NCI-H1417 treated with DMSO at 0.1 percent for 48 hours (cell line): ENCODE measurements at places on chromosomes 2 and 18.

DNA sequence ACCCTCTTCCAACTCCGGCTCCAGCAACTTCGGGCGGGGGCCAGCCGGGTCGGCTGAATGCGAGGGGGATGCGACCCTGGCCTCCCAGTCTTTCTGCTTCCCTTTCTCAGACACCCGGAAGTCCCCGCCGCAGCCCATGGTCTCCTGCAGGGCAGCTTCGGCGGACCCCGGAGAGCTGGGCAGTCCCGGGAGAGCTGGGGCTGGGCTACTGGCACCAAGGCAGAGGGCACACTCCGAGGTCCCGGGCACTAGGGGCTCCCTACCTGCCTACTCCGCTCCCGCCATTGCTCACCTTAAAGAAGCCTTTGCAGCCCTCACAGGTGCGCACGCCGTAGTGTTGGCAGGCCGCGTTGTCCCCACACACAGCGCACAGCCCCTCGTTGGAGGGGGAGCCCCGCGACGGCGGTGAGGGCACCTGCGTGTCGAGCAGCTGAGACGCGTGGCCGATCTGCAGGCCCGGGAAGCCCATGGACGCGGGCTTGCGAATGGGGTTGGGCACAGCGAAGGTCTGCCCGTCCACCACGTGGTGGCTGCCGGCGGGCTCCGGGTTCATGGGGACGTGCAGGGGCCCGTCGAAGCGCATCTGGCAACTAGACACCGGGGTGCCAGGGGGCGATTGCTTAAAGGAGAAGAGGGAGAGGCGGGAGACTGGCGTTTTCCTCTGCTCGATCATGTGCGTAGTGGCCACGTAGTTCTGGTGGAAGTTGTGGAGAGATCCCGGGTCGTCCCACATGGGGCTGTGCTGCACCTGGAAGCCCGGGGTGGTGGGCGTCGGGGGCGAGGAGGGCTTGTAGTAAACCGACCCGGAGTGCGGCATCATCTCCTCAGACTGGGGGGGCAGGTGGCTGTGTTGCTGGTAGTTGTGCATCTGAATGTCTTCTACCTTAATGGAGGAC is 3.2 kb downstream of the NR4A2 start:
- DNase-seq = no peak

- DNase-seq = no peak
Measured at GRCh38 chr2:232526372-232526941, 497 bp downstream of the CHRND start.

GRCh38 chr2:71787108-71787415 is 333.7 kb downstream of the DYSF start:
- no peak for DNase-seq

DNA sequence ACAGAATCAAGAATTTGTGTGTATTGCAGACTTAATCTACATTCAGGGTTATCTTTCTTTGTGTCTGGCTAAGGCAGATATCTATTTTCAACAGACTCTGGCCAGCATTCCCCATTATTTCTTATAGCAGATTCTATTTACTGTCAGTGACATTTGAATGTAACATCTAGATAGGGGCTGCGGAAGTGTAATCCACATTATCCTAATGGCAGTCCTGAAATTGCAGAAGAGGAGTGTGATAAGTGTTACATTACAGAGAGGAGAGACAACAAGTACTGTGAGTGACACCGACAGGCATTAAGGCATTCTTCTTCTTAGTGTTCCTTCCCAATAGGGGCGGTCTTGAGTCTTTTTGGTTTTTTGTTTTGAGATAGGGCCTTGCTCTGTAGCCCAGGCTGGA is 598.2 kb upstream of the NXPH2 start:
- no peak for DNase-seq

GRCh38 chr18:39039813-39040212 is 1474.2 kb upstream of the CELF4 start:
- no peak for DNase-seq

DNA sequence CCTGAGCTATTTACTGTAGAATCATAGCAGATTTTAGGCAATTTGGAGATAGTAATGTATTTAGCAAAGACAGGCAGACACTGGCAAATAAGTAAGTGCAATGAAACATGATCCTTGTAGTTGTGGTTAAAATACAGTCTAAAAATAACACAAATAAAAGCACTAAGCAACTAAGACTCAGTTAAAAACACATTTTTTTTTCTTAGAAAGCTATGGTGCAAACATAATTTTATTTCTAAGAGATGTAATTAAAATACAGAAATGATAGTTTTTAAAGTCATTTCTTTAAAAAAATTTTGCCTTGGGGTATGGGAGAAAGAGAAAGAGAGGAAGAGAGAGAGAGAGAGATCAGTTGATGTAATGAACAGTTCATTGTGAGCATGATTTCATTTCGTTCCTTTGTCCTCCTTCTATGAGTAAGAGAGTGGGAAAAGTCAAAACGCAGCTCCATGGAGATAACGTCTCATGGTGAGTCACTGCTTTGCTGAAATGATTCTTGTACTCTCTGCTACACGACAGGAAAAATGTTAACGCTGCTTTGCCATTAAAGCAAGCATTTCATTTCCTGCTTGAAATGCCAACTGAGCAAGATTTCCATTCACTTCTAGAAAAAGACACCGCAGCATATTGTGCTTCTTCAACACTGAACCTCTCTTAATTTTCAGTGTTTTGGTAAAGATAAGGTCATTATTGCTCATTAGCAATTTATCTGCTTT is 61.3 kb upstream of the PGAP1 start:
- peak; percentile 34 for DNase-seq

GRCh38 chr2:148350199-148350598 is 294.4 kb upstream of the EPC2 start:
- no peak for DNase-seq

DNA sequence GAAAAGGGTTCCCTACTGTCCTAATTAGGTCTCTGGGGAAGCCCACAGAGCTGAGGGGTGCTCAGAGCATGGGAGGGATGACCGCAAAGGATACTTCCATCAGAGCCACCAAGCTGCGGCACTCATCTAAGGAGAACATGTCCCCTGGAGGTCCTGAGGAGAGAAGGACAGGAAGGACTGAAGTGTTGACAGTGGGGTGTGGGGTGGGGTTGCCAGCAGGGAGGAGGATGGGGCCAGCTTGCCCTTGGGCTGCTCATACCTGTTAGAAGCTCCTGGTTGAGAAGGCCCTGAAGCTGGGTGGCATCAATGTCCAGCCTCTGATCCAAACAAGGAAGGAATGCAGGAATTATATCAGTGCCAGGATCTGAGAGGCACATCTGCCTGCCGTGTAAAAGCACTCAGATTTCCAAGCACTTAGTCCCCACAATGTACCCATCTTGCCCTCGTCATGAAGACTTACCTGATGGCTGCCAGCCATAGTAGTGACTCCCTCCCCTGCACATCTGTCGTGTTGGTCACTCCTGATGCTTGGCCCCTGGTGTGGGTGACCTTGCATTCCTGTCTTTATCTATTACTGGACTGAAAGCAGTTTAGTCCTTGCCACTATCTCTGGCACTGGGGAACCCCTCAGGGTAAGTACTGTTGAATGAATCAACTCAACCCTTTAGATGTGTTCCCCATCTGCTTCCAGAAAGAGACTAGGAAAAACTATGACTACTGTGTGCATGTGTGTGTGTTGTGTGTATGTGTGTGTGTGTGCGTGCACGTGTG is 68.9 kb downstream of the CAPN13 start:
- DNase-seq = no peak

- no peak for DNase-seq
Measured at GRCh38 chr2:114724454-114724853, 282.0 kb downstream of the DPP10 start.

- DNase-seq = no peak
Measured at GRCh38 chr2:237256887-237257286, 157.1 kb downstream of the COL6A3 start.

GRCh38 chr2:24117902-24118301 is 5.2 kb downstream of the PFN4 start:
- DNase-seq = no peak

- no peak for DNase-seq
Measured at GRCh38 chr2:217652761-217653639, 349.8 kb downstream of the TNS1 start.

DNA sequence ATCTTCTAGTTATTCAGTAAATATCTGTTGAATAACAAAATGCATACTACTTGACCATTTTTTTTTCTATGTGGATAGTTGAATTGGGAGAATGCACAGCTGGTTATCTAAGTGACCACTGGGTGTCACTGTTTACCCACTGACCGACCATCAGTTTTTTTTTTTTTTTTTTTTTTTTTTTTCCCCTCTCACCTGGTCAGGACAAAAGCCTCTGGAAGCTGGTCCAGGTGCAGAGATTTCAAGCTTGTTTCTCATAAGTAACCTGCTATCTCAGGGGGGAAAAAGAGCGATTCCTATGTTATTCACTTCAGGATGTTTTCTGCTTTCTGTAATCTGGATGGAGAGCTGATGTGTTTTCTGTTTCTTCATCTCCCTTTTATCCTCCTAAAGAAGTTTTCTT is 256.0 kb downstream of the DCDC2C start:
- DNase-seq = peak; percentile 47

GRCh38 chr2:45856391-45857274 is 205.2 kb downstream of the PRKCE start:
- DNase-seq = no peak

DNA sequence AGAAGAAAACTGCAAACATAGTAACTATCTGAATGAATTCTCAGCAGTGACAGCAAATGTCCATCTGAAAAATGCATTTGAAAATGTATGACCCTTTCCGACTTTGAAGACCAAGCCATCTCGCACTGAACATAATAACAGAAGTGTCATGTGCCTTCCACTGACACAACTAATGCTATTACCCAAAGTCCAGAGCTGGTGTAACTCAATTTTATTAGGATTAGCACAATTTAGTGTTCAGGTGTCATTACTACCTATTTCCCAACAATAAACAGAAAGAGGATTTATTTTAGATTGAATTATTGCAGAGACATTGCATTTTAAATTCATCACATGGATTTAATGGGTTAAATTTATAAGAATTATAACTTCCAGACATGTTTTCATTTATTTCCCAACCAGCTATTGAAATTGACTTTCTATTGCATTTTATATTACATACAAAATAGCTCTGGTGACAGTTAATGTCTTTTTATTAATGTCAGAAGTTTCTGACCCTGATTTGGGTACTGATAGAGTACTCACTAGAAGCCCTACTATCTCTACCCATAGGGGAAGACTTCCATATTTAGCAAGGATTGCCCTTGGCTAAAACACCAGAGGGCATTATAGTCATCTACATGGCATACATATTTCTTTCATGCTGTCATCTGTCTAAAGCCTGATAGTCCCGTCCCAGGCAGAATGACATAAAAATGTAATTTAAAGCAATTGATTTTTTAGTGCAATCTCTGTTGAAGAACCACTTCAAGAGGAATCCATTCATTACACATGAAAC is 7.0 kb upstream of the STK39 start:
- DNase-seq = no peak

GRCh38 chr2:219001577-219002394 is 8.6 kb upstream of the CRYBA2 start:
- peak; percentile 92 for DNase-seq

GRCh38 chr2:121095257-121096080 is 189.5 kb downstream of the TFCP2L1 start:
- no peak for DNase-seq

- no peak for DNase-seq
Measured at GRCh38 chr2:224819075-224819474, 102.9 kb upstream of the CCDC195 start.

- DNase-seq = no peak
Measured at GRCh38 chr2:174493549-174494331, 6.9 kb upstream of the GPR155 start.

DNA sequence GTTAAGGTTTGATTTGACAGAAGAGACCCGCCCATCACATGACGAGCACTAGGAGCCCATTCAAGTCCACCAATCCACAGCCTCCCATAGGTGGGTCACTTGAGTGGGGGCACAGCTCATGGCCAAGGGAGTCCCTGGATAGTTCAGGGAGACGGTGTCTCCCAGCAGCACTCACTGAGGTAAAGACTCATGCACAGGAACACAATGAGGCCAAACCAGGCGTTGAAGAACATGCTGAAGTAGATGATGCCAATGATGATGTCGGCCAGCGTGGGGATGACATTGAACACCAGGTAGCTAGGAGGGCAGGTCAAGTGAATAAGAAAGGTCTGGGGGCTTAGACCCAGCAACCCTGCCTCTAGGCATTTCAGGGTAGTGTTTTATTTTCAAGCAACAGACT is 4.0 kb downstream of the ABCB6 start:
- DNase-seq = no peak

DNA sequence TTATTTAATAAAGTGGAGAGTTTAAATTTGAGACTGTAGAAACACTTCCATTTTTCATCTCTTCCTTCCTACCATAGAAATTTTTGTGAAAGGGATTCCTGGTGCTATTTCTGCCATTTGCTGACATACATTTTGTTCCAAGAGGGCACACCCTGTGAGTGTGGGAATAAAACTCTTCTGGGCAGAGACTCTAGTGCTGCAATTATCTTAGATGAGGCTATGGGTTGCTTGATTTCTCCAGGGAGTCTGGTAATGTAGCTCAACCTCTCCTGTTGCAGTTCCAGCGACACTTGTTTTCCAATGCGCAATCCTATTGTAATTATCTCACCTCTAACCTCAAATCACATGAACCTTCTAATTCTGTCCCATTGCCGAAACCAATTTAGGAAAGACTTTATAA is 60.1 kb upstream of the ZSWIM2 start:
- DNase-seq = no peak

DNA sequence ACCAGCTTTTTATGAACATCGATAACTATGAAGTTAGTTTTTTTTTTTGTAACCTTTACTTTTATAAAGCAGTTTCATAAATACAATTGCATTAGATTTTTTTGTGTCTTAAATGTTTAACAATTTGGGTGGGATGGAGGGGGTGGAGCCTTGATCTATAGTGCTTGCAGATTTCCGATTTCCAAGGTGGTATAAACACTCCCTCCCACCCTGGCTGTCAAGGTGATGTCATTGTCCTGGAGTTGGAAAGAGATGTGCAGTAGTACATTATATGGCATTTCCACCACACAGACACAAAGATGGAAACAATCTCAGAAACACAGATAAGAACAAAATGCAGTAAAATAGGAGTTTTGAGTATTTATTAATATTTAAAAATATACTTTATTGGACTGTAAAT is 114.4 kb downstream of the TTN start:
- DNase-seq = no peak

DNA sequence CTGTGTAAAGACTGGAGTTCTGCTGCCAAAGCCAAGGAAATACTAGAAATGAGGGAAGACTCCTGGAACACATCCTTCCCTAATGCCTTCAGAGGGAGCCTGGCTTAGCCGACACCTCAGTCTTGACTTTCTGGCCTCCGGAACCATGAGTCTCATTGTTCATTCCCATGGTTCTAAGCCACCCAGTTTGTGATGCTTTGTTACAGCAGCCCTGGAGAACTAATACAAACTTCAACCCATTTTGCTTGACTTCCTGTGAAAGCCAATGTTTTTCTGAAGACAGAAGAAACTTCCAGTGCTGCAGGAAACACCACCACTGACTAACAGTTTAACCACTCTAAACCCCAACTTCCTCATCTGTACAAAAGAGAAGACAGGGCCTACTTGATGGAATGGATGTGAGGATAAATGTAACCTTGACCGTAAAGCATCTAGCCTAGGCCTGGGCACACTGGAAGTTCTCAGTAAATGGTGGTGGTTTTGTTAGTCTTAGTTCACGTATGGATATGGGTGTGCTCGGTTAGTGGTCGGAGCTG is 85.9 kb upstream of the RFX8 start:
- DNase-seq = no peak
